ENCODE measurements at places on chromosomes 4 and X. TPM values are rescaled to one million over a fixed set of nuclear protein-coding genes. Genes with fewer than 3 reads are reported as not detected.

GRCh38 chr4:128571747-128572146 lies 237.8 kb upstream of the JADE1 start:
- DNase-seq, result no peak

DNA sequence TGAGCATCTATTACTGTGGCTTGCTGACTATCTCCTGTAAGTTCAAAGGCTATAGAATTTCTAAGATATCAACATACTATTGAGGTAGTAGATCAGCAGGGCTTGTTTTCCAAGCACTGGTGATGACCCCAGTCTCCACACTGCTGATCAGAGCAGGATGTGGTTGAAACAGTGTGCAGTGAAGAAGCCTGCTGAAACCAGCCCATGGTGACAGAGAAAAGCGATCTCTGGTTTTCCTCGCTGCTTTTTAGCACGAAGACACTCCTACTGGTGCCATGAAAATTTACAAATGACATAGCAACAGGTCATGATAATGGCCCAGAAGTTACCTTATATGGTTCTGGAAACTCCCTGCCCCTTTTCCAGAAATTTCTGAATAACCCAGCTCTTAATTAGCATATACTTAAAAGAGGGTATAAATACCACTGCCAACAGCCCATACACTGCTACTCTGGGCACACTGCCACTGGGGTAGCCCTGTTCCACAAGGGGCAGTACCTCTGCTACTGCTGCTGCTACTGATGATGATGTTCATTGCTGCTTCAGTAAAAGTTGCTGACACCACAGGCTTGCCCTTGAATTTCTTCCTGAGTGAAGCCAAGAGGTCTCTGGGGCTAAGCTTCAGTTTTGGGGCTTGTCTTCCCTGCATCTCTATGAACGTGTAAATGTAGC lies 1689.5 kb upstream of the PCDH10 start:
- no peak for DNase-seq

GRCh38 chrX:71619986-71620385 lies 1.7 kb upstream of the CXCR3 start:
- DNase-seq, result no peak

DNA sequence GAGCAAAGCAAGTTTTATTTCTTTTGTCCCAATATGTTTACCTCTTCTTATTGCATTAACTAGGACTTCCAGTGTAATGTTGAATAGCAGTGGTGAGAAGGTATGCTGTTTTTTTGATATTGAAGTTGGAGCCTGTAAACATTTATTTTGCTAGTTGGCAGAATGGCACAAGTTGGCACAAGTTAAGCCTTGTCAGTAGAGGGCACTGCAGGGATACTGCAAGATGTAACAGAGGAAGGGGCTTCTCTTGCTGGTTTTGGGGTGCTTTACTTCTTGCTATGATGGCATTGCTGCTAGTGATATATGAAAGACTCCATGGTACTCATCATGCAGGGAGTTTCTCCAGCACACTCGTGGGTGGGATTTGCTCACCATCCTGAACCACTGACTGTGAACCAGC lies 327.3 kb upstream of the ARX start:
- DNase-seq, result no peak

- DNase-seq, result no peak
Measured at GRCh38 chrX:96436105-96436504, 248.5 kb upstream of the DIAPH2 start.

- no peak for DNase-seq
Measured at GRCh38 chrX:130125091-130125874, 15.0 kb upstream of the ELF4 start.

GRCh38 chrX:54495814-54496516 lies at the start of gene FGD1:
FGD1 (minus strand) TSS chrX:54496234; CDS start chrX:54495432, 802 bp downstream.
- DNase-seq, result peak; percentile 71

Gene BEX5
- total RNA-seq, result 0.71 TPM

Gene KLHL34
- total RNA-seq, result 0.33 TPM

Gene FANCB
- total RNA-seq, result 18.9 TPM

Gene TMEM31
- total RNA-seq, result not detected

Gene PIM2
- 391 TPM for total RNA-seq

Gene S100G
- total RNA-seq, result not detected

Gene SSX2B
- not detected for total RNA-seq

Gene CCDC120
- total RNA-seq, result 4.5 TPM
